Immature natural killer cell (primary cell): ENCODE measurements at places on chromosomes 1 and 21. TPM values are rescaled to one million over a fixed set of nuclear protein-coding genes. Genes with fewer than 3 reads are reported as not detected.

The SDCCAG8 gene
- 11.9 TPM for polyA plus RNA-seq

The CRYBG2 gene
- polyA plus RNA-seq = 1.3 TPM

The APH1A gene
- 64.6 TPM for polyA plus RNA-seq

The CDCA8 gene
- 5.4 TPM for polyA plus RNA-seq

The MRAP gene
- not detected for polyA plus RNA-seq
